ENCODE measurements at places on chromosomes 1 and 21.

- no peak for DNase-seq
Measured at GRCh38 chr1:115060501-115060900, 28.8 kb downstream of the TSPAN2 start.

- DNase-seq = no peak
Measured at GRCh38 chr21:32137931-32138330, 140.9 kb downstream of the MIS18A start.

DNA sequence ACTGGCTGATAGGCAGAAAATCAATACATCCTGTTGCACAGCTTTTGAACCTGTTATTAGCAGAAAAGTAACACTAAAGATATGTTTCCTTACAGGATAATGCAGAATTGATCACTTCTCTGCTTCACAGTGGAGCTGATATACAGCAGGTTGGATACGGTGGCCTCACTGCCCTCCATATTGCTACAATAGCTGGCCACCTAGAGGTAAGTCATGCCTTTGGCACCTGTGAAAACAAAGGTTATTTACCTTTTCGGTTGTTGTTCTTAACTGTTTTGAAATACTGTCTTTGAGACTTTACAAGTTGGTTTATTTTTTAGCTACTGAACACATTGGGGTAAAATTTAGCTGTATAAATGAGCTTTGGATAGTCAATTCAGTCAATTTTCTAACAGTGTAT is 36.3 kb downstream of the TNNI3K start:
- DNase-seq = no peak

DNA sequence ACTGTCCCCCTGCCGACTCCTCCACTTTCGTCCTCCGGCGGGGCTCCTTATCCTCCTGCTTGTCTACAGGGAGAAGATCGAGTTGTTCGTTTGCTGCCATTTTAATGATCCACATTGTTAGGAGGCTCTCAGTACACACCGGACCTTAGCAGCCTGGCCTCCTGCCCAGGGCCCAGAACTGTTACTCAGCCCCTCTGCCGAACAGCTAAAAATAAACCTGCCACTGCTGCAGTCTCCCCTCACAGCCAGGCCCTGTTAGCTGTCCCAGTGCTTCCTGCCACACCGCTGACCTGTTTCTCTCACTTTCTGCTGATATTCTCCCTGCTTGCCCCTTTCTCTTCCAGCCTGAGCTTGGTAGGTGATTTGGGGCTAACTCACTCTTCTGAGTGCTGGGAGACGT is 8.3 kb downstream of the MAPKAPK2 start:
- no peak for DNase-seq

GRCh38 chr21:36628106-36628505 is 70.8 kb upstream of the SIM2 start:
- DNase-seq = no peak

DNA sequence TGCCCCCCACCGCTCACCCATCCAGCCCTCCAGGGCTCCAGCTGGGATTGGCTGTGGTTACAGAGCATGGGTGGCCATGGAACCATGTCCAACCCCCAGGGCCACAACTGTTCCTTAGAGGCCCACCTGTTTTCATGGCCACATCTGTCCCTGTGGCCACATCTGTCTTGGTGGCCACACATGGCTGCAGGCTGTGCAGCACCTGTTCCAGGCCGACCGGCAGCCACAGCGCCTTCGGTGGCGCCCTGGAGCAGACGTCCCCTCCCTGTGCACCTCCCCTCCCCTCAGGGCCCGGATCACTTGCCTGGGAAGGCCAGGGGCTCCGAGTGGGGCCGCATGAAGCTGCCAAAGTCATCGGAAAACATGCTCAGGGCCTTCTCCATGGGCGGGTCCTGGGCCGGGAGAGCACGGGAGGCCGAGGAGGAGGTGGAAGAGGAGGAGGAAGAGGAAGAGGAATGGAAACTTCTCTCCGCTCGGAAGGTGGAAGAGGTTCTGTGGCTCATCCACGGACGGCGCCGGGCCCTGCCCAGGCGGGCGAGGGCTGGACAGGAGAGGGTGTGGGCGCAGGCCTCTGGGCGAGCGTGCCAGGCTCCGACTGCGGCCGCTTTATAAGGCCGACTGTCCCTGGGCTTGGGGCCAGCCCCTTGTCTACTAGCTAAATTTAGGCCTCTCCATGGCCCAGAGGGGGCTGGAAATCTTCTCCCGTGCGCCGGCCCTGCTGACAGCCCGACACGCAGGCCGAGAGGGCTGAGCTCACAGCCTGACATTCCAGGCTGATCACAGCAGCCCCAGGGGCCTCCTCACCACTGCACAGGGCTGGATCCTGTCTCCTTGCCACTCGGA is at the start of gene HSPB7:
Gene HSPB7, minus strand, starts transcription at position 583 of the 843 bp plus-strand sequence. Its CDS starts 80 bp downstream, at position 503.
- no peak for DNase-seq

GRCh38 chr1:88552226-88552625 is 131.8 kb upstream of the PKN2 start:
- no peak for DNase-seq

GRCh38 chr1:237119091-237119490 is 77.1 kb downstream of the RYR2 start:
- no peak for DNase-seq

DNA sequence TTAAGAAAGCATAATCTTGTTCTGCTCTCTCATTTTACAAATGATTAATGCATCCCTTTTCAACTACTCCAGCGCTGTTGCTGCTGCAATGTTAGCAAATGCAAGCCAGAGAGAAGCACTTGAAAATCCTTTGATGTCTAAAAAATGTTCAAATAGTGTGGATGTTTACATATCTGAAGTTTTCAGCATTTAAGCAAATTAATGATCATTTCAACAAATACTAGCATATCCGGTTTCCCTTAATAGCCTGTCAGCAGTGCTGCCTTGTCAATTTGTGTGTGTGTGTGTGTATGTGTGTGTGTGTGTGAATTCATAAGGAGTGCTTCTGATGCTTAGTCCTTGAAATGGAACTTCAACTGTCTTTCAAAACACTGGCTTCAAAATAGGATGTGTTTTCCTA is 48.1 kb upstream of the WNT2B start:
- DNase-seq = no peak

DNA sequence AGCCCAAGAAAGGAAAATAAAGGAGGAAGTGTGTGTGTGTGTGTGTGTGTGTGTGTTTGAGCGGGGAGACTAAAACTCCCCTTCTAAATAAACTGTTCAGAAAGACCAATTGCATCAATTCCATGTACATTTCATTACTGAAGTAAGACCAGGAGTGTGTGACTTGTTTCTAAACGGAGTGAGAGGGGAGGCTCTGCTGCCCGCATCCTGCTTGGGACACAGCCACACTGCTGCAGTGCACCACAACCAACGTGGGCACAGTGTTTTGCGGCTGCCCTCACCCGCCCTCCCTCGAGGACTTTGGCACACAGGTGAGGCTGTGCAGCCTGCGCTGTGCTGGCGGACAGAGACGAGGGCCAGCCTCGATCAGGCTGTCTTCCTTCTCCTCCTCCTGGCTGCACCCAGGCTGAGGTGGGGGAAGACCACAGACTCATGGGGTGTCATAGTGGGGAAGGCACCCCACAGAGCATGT is 31.0 kb upstream of the H6PD start:
- DNase-seq = no peak

DNA sequence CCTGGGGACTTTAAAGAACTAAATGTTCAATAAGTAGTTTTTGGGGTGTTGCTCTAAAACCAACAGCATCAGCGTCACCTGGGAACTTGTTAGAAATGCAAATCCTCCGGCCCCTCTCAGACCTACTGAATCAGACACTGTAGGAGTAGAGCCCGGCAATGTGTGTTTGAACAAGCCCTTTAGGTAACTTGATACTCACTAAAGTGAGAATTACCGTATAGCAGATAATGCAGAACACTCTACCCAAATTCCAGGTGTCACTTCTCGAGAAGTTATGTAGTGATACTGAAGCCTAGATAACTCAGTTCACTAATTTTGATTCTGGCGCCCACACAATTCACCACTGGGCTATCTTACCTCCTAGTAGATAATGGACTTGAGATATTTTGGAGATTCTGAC is 3.7 kb upstream of the DPT start:
- no peak for DNase-seq

GRCh38 chr1:206967096-206967849 is 3.0 kb downstream of the FCAMR start:
- DNase-seq = no peak

GRCh38 chr1:32960819-32961355 is 3.7 kb downstream of the RNF19B start:
- no peak for DNase-seq

DNA sequence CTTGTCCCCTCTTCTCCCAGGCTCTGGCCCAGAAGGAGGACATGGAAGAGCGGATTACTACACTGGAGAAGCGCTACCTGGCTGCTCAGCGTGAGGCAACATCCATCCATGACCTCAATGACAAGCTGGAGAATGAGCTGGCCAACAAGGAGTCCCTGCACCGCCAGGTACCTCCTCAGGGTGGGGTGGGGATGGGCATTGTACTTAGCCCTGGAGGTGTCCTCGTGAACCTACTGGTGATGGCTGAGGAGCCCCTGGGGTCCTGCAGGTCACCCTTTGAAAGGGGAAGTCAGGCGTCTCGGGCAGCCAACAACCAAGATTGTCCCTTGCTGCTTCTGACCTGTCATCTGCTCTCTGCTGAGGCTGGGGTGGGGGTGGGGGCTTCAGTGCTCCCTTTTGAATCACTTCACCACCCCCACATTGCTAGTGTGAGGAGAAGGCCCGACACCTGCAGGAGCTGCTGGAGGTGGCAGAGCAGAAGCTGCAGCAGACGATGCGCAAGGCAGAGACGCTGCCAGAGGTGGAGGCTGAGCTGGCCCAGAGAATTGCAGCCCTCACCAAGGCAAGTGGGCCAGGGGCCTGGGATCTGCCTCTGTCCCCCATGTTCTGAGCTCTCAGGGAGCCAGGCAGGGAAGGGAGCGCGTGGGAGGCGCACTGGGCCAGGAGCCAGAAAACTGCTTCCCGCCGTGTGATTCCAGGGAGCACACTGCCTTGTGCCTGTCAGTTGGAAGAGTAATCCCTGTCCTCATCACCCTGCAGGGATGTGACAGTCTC is 19.7 kb downstream of the PPFIA4 start:
- DNase-seq = no peak

DNA sequence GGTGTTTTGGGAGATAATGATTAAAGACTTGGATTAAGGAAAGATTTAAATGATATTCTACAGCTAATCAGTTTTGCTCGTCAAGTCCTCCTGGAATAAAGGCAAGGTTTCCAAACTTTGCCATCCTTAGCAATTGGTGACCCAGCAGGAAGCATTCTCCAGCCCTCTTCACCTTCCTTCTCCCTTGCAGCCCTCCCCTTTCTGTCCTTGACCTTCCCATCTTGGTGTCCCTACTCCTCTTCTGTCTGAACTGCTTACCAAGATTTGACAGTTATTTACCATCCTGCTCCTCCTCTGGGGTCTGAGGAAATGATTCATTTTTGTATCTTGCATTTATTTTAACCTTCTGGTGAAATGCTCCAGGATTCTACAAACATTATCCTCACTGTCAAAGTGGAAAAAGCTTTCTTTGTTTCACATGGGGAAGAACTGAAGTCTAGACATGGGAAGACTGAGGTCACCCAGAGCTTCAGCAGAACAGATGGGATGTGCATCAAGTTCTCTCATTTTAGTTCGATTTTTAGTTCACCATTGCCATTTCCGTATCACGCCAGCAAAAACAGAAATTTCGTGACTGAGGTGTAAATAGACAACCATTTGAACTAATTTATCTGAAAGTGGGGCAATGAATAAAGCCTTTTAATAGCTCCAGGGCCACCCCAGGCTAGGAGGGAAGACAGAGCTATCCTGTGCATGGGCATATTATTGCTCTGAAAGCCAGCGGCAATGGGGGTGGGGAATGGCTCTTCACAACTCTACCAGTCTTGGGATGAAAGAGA is 504.4 kb upstream of the PLXNA2 start:
- no peak for DNase-seq

Measured in activated T-helper 1 cell treated with Interleukin-2 at 50 U/mL for 16 hours (primary cell).